RKO (cell line): ENCODE measurements at places on chromosomes 6 and 20.
A peak's percentile ranks its signal among the peaks of the same experiment; 100 is the strongest.

DNA sequence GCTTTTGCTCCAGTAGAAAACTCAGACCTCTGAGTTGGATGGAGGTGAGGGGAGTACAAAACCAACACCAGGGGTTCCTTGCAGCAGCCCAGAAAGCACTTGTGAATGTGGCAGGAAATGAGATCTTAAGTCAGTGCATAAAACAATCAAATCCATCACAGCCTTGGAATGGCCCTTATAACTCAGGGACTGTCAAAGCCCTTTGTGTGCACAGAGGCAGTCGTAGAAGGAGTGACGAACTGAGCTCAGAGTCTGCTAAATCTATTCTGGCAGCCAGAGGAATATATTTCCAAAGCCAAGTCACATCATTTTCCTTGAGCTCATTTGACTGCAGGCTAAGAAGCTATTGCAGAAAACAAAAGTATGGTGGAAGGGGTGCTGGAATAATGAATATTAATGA lies 676.6 kb downstream of the DHX35 start:
- no peak for DNase-seq

DNA sequence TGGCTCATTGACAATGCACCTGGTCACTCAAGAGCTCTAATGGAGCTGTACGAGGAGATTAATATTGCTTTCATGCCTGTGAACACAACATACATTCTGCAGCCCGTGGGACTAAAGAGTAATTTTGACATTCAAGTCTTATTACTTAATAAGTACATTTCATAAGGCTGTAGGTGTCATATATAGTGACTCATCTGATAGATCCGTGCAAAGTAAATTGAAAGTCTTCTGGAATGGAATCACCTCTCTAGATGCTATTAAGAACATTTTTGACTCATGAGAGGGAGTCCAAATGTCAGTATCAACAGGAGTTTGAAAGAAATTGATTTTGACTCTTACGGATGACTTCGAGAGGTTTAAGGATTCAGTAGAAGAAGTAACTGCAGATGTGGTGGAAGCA lies 267.9 kb downstream of the CLVS2 start:
- no peak for DNase-seq

GRCh38 chr6:26332074-26332387 lies 33.0 kb upstream of the BTN3A2 start:
- no peak for DNase-seq

DNA sequence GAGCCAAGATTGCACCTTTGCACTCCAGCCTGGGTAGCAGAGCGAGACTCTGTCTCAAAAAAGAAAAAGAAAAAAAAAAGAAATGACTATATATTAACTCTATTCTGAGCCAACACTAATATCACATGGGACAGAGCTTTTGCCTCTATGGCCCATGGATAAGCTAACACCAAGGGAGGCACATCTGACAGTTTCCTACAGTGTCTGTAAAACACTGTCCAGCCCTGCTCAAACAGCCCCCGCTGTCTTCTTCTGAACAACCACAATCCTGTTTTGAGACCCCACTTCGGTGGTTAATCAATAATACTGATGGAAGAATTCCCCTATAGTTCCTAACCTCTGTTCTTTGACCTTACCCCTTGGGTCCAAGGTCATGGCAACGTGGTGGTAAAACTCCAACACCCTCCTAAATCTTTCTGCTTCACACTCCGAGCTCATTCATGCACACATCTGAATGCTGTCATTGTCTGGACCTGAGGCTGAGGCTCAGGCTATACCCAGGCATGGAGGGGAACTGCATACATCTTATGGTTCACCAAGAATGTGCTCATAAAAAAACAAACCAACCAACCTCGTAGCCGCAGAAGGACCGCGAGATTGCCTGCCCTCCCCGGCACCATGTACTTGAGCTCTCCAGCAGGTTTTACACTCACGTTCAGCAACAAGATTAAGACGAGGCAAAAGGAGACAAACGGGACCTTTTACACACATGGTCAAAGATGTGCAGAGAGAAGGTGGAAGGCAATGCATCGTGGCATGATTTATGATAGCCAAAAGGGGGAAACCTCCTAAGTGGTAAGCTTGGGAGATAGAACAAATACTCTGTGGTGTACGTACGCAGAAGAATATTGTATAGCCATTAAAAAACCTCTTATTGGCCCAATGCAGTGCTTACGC lies 105.4 kb upstream of the NFATC2 start:
- DNase-seq, result no peak

GRCh38 chr6:83827050-83827449 lies 26.1 kb upstream of the RIPPLY2 start:
- peak; percentile 22 for DNase-seq
